Stimulated activated CD4-positive, alpha-beta T cell treated with anti-CD3 and anti-CD28 coated beads, Interleukin-1b, Interleukin-23, amount 100 ng/mL, for 24 hours (primary cell): ENCODE measurements at places on chromosomes 3 and 15.

- DNase-seq = no peak
These were observed 293.8 kb upstream of the WNT5A start for GRCh38 chr3:55780913-55781312.

DNA sequence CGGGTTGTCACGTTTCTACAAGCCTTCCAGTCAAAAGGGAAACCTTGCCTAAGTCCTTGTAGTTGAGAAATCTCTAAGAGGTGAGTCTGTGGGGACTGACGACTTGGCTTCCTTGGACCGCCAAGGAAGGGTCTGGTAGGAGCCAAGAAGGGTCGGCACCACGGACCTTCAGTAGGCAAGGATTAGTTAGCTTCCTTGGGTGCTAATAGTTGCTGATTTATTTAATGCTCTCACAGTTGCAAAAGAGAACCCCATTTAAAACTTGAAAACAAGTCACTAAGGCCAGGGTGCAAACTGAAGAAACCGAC lies 361 bp upstream of the LCMT2 start:
- no peak for DNase-seq

GRCh38 chr3:155211266-155211665 lies 82.2 kb downstream of the STRIT1 start:
- no peak for DNase-seq

DNA sequence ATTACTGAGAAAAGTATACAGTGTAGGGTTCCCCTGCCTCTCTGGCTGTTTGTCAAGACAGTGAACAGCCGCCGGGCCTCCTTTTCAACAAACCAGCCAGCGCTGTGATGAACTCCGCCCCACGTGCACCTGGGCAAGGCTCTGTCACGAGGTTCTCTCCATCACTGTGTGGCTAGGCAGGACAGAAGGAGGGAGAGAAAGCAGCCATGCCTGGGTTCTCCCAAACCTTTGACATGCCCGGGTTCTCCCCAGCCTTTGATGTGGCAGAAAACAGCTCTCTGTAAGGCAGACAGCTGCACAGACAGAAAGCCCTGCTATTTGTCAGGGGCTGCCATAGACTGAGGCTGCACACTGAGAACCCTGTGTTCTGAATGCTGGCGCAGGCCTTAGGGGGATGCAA lies 101.4 kb upstream of the TRPM1 start:
- DNase-seq = no peak

DNA sequence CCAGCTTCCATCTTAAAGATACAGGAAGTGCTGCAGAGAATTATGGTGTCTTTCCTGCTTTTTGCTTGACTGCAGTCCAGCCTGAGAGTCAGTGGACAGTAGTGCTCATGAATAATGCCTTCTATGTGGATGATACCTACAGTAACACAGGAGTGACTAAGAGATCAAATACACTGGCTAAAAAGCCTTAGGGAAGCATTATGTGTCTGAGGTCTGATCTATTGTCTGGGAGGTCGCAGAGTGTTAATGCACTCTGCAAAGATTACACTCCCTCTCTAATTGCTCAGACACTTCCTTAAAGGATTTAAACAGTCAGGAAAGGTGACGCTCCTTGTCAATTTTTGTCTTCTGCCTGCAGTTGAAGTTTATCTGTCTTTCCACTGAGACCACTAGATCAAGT lies 183.6 kb downstream of the MCTP2 start:
- DNase-seq = no peak
